Stimulated activated CD4-positive, alpha-beta T cell treated with anti-CD3 and anti-CD28 coated beads, Interleukin-4, amount 100 ng/mL, for 4 hours (primary cell): ENCODE measurements at places on chromosomes 7 and 10.

- DNase-seq, result no peak
Observed at GRCh38 chr10:26746061-26746460, 48.6 kb downstream of the PDSS1 start.

DNA sequence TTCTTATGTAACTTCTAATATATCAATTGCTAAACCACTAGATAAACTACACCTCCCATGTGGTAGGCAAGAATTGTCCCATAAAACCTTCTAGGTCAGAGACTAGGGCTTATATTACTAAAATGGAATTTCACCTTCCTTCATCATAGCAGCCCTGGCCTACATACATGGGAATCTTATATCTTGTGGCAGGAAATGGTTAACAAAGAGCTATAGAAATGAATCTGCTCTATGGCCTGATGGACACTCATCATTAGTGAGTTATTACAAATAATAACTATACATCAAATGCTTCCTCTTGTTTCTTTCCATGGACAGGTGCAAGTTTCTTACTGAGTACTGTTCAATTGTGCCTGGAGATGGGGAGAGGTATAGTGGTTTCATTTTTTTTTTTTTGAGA lies 62.3 kb upstream of the PDLIM1 start:
- DNase-seq, result no peak

DNA sequence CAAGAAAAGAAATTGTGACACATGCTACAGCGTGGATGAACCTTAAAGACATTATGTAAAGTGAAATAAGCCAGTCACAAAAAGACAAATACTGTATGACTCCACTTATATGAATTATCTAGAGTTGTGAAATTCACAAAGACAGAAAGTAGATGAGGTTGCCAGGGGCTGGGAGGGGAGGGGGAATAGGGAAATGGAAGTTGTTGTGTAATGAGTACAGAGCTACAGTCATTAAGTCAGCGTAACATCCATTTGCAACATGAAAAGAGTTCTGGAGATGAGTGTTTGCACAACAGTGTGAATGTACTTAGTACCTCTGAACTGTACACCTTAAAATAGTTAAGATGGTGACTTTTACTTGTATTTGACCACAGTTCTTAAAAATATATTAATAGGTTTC lies 112.1 kb upstream of the CDK1 start:
- no peak for DNase-seq

GRCh38 chr10:17003151-17003550 lies 126.5 kb downstream of the CUBN start:
- peak; percentile 79 for DNase-seq

DNA sequence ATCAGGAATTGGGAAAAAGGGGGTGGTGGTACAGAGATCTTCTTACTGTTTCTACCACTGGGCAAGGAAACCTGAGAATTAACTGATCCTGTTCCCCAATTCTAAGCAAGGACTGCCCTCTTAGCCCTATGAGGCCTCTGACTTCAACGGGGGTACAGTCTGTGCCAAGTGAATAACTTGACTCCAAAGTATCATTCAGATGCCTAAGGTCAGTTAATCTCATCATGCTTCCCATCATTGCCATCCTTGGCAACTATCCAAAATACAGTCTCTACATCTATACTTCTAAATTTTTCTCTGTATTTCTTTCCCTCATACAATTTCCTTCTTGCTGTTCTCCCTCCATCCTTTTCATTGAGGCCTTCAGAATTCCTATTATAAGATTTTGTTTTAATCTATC lies 10.5 kb downstream of the PPP3CB start:
- no peak for DNase-seq

DNA sequence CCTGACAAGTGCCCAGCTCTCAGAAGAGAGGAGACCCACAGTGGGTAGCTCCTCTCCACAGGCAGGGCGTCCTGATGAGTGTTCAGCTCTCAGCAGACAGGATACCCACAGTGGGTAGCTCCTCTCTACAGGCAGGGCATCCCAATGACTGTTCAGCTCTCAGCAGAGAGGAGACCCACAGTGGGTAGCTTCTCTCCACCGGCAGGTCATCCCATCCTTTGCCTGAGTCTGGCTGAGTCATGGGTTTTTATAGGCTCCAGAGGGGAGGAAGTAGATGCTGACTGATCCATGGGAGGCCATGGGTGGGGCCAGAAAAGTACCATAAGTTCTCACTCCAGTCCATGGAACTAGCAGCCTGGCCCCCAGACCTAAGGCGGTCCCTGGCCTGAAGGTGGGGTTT lies 18.5 kb downstream of the CFAP70 start:
- no peak for DNase-seq

DNA sequence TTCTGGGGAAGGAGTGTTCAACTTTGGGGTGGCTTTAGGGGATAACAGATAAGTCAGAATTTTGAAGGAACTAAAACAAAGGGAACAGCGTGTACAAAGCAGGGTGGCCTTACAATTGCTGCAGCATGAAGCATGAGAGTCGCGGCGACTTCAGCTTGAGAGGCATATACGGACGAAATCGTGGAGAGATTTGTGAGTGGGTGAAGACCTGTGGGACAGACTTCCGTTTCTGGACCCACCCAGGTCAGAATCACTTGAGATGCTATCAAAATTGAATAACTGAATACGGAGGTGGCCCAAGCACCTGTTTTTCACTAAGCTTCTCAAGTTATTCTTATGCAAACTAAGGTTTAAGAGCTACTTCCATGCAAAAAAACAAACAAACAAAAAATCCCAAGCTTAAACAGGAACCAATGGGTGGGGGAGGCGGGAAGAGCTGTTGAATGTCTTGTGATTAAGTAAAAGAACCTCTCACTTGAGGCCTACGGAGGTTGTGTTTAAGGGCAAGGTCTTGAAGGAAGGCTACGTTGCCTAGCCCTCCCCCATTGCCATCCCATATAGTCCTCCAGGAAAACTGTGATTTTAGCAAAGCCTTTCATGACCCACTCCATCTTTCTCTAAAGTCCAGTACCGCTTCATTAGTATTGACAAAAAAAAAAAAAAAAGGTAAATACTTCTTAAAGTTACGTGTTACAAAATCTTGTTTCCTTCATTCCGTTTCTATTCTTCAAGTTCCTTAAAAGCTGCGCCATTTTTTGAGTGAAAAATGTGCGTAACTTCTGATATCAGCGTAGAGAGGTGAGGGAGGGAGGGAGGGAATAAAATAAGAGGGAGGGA lies 1.3 kb upstream of the TRIM24 start:
- no peak for DNase-seq

GRCh38 chr7:31890198-31890597 lies 180.0 kb downstream of the PDE1C start:
- no peak for DNase-seq
